ENCODE measurements at places on chromosomes 5 and 9.

GRCh38 chr5:158463938-158464337 lies 605.0 kb upstream of the CLINT1 start:
- DNase-seq = no peak

DNA sequence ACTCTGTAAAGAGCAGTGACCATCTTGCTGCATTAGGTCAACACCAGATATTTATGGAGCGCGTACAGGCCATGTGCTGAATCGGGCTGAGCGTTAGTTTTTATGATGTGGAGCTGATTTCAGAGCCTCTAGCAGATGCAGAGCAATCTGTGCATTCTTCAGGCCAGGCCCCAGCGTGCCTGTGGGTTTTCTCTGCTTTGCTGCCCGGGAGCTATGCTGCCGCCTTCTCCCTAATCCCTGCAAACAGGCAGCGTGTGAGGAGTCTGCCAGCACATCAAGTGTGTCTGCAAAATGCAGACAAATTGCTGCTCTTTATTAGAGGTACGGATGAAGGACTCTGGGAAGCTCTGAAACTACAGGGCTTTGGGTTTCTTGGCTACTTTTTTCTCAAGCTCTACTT lies 170.0 kb downstream of the NTRK2 start:
- no peak for DNase-seq

DNA sequence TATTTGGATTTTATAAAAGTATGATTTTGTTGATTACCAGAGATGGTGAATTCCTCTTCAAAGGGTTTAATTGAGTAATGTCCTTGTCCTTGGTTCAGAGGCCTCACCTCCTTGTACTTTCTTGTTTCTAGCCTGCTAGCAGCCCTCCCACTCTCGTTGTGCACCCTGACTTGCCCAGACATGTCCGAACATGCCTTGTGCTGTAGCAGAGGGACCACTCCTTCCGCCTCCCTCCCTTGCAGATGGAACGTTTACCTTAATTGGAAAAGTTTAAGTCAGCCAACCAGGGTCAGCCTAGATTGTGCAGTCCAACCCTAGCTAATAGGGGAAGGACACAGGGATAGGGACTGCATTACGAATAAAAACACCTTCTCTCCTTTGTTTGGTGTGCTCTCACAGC lies 406.9 kb upstream of the NMUR2 start:
- no peak for DNase-seq

- DNase-seq = no peak
These were observed 118.6 kb upstream of the IL12B start for GRCh38 chr5:159448841-159449407.

DNA sequence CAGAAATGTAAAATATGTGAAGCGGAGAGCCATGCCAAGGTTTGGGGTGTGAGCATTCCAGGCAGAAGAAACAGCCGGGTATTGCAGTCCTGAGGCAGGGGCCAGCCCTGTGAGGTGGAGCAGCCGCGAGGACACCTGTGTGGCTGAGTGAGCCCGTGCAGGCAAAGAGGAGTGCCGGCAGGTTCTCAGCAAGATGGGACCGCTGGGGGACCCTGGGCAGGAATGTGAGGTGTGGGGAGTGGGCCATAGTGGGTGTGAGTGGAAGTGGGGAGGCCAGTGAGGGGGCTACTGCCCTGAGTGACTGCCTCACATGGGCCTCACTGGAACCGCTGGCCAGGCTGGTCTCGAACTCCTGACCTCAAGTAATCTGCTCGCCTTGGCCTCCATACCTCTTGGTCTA lies 8.1 kb upstream of the PRR7 start:
- no peak for DNase-seq
